ENCODE measurements at places on chromosomes 16 and 17.

DNA sequence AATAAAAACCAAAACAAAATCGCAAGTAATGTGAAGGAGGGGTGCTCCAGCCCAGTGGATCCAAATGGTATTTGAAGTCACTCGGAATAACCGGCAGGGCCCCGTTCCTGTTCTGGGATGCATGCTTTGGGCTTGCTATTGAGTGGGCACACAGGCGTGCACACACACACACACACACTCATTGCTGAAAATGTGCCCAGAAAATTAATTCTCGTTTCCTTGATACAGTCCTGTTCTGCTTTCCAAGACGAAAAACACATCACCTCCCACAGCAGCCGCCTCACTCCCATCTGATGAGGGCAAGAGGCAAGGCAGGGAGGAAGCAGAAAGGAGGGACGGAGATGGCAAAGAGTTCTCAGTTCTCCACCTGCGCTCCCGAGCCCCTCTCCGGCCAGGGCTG, 62.2 kb upstream of the SDK2 start:
- no peak for DNase-seq

GRCh38 chr17:80694992-80695912, 150.6 kb downstream of the RPTOR start:
- no peak for DNase-seq

- no peak for DNase-seq
Observed at GRCh38 chr17:74391771-74392170, 24.5 kb downstream of the GPR142 start.

DNA sequence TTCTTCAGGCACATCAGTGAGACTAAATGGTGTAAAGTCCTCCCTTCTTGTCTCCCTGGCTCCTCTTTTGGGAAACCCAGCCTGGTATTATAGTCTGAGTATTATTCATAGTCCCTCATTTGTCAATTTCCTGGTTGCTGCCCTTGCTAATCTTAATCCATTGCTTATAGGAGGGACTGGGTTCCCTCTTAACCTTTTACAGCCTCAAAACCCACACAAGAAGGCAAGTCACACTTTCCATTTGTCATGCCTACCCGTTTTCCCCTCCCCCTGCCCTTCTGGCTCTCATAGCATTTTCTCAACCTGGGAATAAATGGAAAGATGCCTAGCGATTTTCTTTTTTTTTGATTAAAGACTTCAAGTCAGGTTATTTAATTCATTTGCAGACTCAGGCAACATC, 124.8 kb downstream of the MAP2K6 start:
- DNase-seq = no peak

DNA sequence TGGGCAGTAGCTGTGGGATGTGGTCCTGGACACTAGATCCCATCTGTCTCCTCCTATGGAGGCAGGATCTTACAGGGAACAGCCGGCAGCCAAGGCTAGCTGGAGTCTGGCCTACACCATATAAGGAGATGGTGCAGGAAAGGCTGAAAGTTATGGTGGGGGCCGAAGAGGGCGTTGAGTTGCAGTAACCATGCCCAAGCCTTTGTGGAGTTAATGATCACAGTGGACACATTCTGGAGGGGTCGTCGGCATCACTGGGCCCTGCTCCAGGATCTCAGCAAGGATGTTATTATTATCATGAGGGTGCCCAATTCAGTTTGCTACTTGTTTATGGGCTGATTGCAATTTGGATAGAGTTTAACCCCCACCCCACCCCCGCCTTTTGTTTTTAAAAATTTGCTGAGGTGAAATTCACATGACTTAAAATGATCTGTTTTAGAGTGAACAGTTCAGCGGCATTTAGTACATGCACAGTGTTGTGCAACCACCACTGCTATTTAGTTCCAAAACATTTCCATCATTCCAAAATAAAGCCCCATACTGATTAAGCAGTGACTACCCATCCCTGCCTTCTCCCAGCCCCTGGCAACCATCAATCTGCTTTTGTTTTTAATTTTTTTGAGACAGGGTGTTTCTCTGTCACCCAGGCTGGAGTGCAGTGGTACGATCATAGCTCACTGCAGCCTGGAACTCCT, 184.3 kb upstream of the CACNG3 start:
- DNase-seq = no peak

DNA sequence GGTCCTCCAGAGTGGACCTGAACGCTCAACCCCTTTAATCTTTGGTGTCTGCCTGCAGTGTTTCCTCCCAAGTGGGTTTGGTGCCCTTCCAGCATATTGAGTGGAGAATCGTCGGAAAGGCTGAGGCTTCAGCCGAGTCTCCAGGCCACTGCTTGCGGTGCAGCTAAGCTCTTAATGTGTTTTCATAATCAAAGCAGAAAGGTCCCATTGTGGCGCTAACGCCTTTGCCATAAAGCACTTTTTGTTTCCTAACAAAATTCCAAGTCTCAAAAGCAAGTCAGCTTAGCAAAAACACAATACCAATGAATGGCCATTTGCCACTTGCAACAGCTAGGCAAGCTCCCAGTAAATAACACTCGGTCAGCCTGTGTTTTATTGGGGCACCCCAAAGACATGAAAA, 57.6 kb downstream of the KSR1 start:
- no peak for DNase-seq
